ENCODE measurements at places on chromosomes 4 and X.

GRCh38 chr4:152089584-152089983 is 328.8 kb upstream of the GATB start:
- no peak for DNase-seq

- DNase-seq = no peak
These were observed 198.7 kb downstream of the CCNG2 start for GRCh38 chr4:77355731-77356130.

DNA sequence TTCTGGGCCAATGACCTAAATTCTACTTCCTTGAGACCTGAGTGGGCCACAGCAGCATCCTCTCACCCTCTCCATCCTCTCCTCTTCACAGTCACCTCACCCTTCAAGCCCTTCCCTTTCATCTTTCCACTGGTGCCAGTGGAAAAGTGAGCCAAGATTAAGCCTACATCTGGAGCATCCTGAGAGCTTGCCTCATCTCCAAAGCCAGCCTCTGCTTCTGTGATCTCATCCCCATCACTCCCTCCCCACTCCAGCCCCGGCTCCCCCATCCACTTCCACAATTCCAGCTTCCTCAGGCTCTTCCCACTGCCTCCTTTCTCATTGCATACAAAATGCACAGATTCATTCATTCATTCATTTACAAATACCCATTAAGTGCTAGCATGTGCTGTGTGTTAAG is 10.1 kb upstream of the RASL11B start:
- DNase-seq = no peak

- DNase-seq = no peak
These were observed 56.6 kb upstream of the WDR1 start for GRCh38 chr4:10173037-10173753.

- DNase-seq = no peak
These were observed 62.7 kb upstream of the EDNRA start for GRCh38 chr4:147418226-147418625.

DNA sequence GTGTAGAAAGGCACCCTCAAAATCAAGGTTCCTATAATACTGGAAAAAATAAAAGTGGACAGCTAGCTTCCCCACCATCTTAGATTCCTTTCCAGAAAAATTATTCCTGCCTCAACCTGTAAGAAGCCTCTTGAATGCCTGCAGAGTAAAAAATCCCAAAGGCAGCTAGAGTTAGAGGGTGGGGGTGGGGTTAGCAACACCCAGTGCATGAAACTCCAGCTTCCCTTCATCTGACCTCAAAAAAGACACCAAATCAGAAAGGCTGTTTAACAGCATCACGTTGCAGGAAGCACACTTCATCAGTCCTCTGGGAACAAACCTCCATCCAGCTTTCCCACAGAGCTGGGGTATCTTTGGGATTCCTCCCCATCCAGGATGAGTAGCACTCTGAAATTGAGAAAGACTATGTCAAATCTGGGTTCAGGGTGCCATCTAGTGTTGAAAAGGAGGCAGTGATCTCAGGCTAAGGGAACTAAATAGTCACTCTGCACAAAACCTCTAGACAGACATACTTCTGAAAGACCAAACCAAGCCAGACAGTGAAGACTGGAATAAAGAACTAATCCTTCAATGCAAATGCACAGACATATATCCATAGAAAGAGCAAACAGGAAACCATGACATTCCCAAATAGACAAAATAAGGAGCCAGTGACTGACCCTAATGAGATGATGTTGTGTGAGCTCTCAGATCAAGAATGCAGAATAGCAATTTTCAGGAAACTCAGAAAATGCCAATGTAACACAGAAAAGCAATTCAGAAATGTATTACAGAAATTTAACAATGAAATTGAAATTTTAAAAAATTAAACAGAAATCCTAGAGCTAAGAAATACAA is 97.9 kb downstream of the ARHGEF9 start:
- no peak for DNase-seq

DNA sequence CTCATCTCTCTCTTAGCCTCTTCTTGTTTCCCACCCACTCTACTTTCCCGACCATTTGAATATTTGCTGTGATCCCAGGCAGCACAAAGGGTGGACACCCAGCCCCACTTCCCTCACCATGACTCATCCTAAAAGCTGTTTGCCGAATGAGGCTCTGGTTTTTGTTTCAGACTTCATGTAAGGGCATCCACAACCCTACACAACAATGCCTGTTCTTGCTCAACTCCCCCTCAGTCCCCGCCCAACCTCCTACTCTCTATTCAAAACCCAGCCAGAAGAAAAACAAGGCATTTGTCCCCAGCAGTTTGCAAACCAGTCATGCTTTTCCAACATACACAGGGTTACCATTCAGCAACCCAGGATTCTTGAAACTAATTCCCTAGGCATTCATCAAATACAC is 516.5 kb upstream of the CNKSR2 start:
- DNase-seq = no peak

All from non-pigmented ciliary epithelial cell (primary cell).